ENCODE measurements at places on chromosomes 1 and 21.

DNA sequence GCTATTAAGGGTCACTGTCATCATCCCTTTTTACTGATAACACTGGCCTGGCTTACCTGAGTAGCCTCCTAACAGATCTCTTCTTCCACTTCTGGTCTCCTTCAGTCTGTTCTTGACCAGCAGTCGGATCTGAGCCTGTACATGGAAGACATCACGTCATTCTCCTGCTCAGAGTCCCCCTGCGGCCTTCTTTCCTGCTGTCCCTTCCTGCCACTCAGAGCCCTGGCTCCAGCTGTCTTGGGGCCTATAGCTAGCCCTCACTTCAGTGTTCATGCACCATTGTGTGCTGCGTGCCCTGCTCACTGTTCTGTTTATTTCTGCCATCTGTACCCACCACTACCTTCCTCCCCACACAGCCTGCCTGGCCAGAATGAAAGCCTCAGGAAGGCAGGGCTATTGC, 8.4 kb downstream of the ADARB1 start:
- DNase-seq = no peak

DNA sequence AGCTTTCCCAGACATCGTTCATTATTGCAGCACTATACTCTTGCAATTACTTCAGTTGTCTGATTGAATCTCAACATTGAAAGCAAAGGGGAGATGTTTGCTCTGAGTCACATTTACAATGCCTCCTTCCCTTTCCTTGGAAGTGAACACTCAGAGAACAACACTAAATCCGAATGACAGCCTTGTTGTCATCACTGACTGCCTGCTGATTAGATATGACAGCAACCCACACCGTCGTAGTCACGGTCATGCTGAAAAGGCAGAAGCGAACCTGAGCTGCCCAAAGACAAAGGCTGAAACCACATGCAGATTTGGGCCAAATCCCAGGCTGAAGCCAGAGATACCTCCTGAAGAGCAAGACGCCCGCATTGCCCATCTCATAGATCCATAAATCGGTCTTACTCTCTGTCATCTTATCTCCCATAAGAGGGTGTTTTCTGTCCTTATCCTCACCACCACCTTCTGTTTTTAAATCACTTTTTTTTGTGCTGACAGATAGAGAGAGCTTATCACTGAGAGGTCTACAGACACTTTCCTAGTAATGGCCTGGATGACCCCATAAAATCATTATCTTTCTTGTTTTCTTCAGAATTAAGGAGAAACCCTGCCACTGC, 47.5 kb downstream of the TMCO4 start:
- no peak for DNase-seq

GRCh38 chr1:240652961-240653409, 41.0 kb upstream of the GREM2 start:
- no peak for DNase-seq

GRCh38 chr1:41358131-41359021, 2.9 kb upstream of the FOXO6 start:
- DNase-seq = no peak

DNA sequence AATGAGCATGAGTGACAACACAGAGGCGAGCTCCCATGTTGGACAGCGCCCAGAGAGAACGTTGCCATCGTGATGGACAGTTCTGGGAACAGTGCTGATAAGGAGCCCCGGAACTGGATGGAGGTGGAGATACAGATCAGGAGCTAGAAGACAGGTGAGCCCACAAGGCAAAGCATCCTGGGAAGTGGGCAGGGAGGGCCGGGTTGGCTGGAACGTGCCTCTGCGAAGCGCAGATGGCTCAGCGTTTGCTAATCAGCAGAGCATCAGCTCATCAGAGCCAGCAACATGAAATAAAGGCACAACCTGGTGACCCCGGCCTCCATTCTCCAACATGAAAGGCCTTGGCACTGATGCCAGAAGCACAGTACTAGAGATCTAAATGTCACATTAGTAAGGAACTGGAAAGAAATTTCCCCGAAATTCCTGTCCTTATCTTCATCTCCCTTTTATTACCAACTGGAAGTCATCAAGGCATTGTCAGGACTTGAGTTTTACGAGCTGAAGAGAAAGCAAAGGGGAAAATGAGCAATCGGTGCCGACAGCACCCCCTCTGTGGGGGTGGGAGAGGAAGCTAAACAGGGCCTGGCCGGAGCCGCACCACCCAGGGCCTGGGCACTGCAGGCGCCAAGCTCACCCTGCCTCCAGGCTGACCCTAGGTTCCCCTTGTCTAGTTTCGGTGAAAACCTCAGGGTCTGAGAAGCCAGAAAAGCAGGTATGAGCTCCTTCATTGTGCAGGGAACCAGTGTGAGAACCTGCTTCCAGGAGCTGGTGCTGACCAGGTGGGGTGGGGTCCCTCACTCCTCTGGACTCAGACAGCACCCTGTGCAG, 19.9 kb downstream of the ABCA4 start:
- DNase-seq = peak; percentile 49

DNA sequence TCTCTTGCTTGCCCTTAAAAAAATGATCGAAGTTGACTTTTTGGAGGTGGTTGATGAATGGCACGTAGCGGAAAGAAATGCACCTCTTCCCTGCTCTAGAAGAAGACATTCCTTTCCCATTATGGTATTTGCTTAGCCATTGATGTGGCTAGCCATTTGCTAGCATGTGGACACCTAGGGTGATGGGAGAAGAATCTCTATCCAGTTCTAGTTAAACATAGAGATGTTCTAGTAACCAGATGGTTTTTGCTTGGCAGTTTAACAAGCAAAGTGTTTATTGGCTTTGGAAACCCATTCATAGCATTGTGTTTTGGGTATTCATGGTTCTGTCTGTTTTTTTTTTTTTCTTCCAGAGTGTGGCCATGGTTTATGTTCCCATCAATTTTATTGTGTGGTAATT, 78.9 kb downstream of the KCNJ6 start:
- no peak for DNase-seq

DNA sequence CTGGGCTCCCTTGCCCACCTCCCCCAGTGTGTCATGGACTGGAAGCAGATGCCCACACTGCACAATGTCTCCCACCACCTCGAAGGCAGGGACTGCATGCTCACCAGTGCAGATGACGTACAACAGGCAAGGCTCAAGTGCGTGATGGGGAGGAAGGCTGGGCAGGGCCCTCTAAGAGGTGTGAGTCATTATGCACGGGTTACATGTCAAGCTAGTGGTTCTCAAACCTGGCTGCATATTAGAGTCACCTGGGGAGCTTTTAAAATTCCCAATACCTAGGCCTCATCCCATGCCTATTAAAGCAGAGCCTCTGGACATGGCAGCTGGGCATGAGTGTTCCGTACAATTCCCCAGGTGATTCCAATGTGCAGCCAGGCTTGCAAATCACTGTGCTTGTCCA, 137.9 kb upstream of the NGF start:
- no peak for DNase-seq

DNA sequence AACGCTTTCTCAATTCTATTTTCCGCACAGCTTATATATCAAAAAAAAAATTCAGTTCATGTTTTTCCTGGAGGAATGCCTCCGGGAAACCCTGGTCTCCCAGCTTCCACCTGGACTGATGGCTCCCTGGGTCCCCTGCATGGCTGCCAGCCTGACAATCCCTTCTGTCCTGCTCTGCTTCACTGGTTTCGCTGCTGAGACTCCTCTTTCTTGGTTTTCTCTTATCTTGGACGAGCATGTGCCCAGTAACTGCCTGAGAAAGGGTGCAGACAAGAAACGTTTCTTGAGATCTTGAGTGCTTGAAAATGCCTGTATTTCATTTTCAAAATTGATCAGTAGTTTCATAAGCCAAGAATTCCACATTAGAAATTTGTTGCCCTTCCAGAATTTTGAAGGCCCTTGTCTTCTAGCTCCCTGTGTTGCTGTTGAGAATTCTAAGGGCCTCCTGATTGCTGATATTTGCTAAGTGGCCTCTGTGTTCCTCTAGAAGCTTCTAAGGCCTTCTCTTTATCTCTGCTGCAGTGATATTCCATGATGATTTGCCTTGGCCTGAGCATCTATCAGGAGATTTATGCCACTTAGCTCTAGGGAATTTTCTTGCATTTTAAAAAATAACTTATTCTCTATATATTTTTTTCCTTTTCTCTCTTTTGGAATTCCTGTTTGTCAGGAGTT, 44.7 kb downstream of the ETS2 start:
- DNase-seq = no peak

GRCh38 chr1:64098846-64099582, 104.4 kb upstream of the UBE2U start:
- no peak for DNase-seq

DNA sequence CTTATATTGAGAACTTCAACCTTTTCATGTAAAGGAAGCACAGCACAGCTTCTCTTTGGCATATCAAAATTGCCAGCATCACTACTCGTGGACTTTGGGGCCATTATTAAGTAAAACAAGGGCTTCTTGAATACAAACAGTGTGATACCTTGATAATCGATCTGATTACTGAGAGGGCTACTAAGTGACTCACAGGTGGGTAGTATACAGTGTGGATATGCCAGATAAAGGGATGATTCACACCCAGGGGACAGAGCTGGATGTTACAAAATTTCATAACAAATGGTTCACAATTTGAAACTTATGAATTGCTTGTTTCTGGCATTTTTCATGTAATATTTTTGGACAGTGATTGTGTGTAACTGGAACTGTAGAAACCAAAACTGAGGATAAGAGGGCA, 15.4 kb downstream of the HDAC1 start:
- DNase-seq = no peak

Data from HFFc6 (cell line).